ENCODE measurements at places on chromosomes 1 and 21.

DNA sequence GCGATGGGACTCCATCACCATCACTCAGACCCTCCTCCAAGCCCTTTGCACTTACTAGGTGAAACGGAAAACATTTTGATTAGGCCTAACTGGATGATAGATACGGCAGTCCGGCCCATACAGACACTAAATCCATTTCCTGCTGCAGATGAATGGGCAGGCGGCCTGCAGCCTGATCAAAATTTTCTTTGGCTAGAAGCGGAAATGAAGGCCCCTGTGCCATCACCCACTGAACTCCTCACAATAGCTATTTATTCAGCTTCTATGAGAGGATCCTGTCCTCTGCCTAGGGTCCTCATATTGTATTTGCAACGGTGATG, 200.5 kb downstream of the OMA1 start:
- DNase-seq, result no peak

- DNase-seq, result no peak
Measured at GRCh38 chr21:23951251-23951650, 1656.0 kb downstream of the MRPL39 start.

GRCh38 chr1:248714248-248714647, 11.7 kb upstream of the OR14I1 start:
- no peak for DNase-seq

- no peak for DNase-seq
Measured at GRCh38 chr21:38341546-38342012, 84.8 kb downstream of the KCNJ15 start.

DNA sequence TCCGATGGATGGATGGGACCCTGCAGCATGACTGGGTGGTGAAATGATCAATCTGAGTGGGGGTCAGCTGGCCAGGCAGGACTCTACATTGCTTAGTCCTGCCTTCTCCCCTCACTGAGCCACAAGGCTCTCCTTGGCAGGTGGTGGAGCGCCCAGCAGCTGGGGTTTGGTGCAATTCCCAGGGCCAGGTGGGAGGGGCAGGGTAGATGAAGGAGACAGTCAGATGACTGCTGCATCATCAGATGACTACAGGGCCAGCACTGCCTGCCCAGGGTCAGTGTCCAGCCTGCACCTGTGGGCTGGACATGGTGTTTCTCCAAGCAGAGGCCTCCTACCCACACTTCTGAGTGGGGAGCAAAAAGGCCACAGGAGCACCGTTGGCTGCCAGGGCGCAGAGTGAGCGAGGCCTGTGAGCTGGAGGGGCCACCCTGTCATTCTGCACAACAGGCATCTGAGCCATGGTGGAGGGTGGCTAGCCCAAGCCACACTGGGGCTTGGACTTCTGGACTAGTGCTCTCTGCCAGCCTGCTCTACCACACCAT, 103.9 kb upstream of the EDN2 start:
- no peak for DNase-seq

GRCh38 chr1:218474128-218474527, 129.0 kb downstream of the TGFB2 start:
- DNase-seq, result no peak

GRCh38 chr1:65457868-65458267, 37.4 kb downstream of the LEPR start:
- no peak for DNase-seq

- DNase-seq, result no peak
Measured at GRCh38 chr1:109161858-109162606, 48.1 kb downstream of the ELAPOR1 start.

GRCh38 chr1:54381524-54381923, 24.7 kb downstream of the SSBP3 start:
- no peak for DNase-seq

DNA sequence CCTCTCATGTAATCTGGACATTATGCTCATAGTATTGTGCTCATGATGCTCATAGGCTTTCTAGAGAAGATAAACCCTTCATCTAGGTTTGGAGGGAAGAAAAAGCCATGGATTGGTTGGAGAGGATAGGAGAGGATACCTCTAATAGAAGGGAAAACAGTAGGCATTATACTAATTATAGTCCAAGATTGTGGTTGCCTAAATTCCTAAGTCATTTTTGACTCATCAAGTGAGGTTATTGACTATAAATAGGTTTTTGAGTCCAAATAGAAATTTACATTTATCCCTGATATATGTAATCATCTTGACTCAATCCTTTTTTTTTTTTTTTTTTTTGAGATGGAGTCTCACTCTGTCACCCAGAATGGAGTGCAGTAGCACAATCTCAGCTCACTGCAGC, 5.0 kb downstream of the SYT11 start:
- DNase-seq, result no peak

DNA sequence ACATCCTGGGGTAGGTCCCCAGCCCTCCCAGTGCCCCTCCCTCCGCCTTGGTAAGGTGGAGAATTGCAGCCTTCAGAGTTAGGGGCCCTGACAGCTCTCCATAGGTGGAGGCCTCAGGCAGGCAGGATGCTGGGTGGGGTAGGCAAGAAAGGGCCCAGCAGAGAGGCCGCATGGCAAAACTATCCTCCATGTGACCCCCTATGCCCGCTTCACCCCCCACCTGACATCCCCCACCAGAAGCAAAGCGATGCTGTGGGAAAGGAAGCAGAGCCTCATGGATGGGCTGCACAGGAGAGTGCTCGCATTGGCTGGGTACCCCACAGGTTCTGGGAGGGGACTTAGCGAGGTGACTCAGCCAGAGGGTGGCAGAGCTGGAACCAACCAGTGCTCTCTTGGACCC, 1.6 kb downstream of the S100A9 start:
- no peak for DNase-seq

DNA sequence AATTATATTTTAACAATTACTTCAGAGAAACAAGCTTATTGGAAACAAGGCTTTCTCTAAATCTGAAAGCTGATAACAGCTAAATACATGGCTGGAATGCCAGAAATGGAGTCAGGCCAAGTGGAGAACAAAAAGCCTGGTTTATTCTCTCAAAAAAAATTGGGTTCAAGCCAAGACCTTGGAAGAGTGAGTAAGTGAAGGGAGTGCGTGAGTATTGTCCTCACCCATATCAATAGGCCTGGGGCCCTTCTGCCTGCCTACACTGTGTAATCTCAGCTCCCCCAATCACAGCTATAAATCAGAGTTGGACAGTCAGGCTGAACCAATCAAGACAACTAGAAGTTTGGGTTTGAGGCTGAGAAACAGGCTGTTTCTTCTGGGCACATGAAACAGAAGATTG, 7.4 kb downstream of the KYAT3 start:
- DNase-seq, result no peak

DNA sequence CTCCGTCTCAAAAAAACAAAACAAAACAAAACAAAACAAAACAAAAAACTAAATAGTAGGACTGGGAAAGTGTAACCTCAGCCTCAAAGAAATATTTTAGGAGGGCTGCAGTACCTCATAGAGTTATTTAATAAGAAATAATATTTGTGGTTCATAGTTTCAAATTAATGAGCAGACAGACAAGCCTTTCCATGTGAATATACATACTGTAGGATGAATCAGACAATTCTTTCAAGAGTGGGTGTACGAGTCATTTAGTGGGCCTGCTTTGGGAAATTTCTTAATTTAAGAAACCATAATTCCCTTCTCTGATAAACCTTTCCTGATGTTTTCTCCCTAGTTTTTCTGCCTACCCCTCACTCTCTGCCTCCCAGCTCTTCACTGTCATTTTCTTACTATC, 52.5 kb downstream of the CDC14A start:
- DNase-seq, result no peak

DNA sequence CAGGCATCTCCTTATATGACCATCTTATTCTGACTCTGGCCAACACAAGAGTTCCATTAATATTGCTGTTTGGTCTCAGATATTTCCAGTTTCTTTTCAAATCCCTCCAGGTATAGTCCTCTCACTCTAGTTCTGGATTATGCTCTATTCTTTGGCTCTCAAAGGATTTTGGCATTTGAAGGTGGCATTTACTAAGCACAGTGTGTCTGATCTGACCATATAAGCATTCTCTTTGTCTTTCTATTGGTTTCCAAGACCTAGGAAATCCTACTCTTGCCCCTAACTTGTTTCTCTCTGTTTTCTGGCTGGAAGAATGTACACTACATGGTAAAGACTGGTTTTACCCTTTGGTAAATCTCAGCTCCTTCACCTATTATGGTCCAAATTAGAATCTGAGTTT, 12.7 kb upstream of the ACADM start:
- DNase-seq, result no peak

DNA sequence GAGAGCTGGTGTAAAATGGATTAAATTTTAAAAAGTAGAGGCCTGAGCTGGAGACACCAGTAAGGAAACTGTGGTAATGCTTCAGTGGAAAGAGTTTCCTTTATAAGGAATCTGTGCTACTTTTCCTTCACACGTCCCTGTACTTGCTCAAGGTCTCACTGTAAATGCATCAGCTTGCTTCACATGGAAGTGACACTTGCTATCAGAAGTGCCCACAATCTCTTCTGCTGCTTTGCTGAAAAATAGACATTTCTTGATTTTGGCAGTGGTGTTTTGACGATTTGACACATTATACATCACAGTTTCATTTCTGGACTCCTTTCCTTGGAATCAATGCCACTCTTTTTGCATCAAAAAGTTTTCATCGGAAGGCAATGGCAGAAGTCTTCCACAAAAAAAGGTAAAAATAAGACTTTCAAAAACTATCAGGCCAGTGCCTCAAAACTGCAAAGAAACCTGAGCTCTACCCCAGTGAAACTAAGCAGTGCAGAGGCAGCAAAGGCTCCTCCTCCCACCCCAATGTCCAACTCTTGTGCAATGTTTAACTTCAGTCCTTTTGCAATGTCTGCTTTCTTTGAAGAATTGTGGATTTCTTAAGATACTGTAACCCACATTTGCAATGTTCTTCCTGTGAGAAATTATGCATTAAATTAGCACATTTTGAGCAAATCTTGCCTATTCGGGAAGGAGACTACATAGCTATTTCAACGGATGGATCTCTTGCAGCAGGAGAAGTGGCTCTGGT, 18.4 kb upstream of the TSPAN2 start:
- DNase-seq, result no peak

DNA sequence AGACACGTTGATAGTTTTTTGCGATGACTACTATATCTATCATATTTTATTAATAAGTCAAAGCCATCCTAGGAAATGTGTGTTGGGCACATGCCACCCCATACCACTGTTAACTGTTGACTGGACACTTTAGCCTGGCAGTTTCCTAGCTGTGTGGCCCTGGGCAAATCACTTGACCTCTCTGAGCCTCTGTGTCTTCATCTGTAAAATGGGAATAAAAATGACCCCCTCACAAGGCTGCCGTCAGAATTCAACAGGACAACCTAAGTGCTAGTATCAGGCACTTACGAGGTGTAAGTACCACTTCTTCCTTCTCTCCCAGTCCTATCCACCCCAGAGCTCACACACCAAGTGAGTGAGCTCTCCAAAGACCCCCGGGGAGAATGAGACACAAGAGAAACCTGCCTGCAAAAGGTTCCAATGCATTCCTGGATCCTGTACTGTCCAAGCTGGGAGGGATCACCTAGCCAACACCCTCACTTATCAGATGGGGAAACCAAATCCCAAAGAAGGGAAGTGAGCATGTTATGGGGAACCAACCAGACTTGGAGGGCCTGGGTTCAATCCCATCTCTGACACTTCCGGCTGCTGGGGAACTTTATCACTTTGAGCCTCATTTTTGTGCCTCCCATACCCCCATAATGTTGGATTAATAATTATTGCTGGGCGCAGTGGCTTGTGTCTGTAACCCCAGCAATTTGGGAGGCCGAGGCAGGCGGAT, 24.9 kb downstream of the HSPG2 start:
- DNase-seq, result no peak

DNA sequence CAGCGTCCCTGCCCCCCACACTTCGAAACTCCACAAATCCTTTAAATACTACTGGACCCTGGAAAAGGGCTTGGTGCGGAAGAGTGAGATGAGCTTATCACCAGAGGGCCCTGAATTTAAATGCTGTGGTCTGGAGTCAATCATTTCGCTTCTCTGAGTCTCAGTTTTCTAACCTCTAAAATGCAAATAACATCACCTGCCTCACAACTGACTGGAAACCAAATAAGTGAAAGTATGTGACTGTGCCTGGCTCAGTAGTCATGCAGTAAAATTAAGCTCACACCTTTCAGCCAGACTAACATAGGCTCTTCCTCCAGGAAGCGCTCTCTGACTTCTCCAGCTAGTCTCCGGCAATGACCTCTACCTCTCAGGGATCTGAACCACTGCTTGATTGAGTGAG, 4.2 kb downstream of the GJA4 start:
- no peak for DNase-seq

- DNase-seq, result no peak
Measured at GRCh38 chr1:18948048-18948912, 8.2 kb downstream of the IFFO2 start.

DNA sequence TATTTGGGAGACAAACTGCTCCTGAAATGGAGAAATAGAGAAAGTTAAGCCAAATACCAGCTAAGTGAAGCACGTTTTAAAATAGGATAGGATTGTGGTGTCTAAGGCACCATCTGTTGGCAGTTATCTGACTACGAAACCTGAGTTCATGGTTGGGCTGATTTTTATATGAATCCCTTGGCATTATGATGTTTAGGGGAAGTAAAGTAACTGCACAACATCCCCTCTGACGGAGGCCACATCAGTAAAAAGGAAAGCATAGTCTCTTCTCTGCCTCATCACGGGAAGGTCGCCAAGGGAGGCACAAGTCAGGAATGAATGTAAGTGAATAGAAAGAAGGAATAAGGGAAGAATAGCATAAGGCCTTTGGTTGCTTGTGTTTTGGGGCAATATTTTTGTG, 128.0 kb downstream of the PRRX1 start:
- DNase-seq, result no peak

DNA sequence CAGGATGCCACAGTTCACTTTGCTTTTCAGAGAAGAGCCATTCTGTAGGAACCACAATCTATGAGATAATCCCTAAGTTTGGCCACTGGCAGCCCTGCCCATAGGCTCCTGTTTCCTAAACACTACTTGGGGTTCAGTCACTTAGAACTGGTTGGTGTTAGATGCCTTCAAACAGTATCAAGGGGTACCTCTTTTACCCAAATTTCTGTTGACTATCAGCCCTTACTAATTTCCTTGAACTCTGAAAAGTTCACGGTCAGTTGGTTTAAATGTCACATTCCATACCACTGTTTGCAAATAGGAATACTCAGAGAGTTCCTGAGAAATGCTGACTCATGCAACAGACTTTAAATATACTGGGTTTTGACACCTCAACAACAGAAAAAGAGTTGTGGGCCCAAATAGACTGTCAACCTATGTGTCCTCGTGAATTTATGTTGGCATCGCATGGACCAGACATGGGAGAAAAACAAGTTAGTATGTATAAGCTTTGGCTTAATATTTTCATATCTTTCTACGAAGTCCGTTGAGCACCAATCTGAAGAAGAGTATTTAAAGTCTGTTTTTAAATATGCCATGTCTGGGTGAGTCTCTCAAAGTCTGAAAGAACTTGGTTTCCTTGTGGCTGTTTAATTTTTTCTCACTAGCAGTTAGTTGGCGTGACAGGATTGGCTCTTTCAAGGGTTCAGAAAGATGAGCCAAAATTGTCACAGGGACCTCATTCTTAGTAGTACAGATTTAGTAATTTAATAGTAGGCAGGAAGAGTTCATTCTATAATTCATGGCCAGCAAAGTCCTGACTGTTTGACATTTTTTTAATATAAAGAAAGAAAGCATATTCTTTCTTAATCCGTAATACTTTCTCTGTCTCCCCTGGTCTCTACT, 56.5 kb upstream of the ZNF326 start:
- DNase-seq, result no peak

GRCh38 chr21:14542638-14543037, 3.5 kb downstream of the SAMSN1 start:
- no peak for DNase-seq

All from activated naive CD4-positive, alpha-beta T cell (primary cell).